ENCODE measurements at places on chromosomes 5 and 9.

GRCh38 chr5:116428413-116428812 is 146.2 kb downstream of the SEMA6A start:
- DNase-seq: no peak

GRCh38 chr5:179281694-179282093 is 63.6 kb downstream of the ADAMTS2 start:
- no peak for DNase-seq

DNA sequence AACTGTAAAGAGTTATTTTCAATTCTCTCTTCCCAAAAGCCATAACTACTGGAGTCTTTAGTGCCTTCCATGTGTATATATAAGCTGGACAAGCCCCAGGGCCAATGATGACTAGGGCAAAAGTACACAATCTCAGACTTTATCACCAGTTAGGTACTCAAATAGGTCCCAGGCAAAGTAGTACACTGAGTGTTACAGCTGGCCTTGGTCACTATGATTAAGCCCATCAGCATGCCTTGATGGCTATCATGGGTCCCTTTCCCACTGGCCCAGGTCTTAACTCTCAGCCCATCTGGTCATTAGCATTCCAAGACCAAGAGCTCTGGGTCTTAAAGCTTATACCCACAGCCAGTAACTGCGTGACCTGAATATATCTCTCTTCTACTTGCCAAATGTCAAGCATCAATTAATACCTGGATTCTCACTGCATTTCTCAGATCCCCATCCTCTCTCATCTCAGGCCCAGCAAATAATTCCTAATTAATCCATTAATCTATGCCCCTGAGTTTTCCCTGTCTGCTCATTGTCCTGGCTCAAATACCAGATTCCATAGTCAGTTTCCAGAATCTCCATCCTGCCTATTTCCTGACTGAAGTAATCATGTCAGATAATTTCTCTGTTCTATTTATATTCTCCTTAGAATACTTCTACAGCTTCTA is 62.3 kb downstream of the NR6A1 start:
- no peak for DNase-seq

GRCh38 chr5:66515209-66515608 is 81.0 kb upstream of the MAST4 start:
- no peak for DNase-seq

DNA sequence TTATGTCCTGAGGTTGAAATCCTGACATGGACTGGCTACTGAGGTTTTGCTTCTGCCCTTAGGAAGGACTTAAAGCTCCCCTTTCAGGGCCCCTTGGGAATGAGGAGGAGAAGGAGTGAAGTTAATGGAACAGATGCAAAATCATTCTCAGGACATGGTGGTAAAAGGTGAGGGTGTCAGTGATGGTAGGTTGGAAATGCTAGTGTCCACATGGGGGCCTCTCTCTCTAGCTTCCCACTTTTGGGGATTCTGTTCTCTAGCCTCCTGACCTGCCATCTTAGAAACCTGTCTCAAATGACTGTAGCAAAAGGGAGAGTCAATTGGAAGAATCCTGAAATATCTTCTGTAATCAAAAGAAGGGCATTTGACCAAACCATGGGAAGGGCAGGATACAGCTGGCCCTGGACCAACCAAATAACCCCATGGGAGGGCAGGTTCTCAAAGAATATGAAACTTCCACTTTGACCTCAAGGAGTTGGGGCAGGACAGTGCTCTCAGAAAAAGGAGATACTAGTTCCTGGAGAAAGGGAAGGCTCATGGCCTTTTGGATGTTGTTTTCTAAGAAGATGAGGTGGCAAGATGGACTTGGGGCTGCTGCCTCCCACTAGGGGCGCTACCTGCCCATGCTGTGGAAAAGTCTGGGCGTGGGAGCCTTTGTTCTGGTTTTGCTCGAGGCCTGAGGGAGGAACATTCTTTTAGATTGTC is 21.2 kb upstream of the MLANA start:
- DNase-seq: no peak

GRCh38 chr9:134272302-134273023 is 53.8 kb upstream of the RXRA start:
- no peak for DNase-seq

DNA sequence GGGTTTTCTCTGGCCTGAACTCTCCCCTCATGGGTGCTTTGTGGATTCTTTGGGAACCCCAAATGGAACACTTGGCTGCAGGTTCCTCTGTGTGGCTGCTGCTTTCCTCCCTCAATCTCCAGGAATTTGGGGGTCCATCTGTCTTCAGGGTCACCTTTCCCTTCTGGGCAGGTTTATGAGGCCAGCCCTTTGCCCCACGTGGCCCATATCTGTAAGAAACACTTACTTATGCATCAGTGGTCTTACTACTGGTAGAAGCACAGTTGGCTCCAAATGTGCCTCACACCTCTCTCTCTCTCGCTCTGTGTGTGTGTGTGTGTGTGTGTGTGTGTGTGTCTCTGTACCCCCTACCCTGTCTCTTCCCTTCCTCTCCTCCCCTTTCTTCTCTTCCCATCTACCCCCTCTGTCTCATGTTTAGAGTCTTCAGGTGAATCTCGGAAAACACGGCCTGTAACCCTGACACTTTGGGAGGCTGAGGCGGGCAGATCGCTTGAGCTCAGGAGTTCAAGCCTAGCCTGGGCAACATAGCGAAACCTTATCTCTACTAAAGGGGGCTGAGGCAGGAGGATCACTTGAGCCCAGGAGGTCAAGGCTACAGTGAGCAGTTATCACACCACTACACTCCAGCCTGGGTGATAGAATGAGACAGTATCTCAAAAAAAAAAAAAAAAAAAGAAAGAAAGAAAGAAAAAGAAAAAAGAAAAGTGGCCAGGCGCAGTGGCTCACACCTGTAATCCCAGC is 26.8 kb downstream of the C5orf15 start:
- no peak for DNase-seq

GRCh38 chr5:106127341-106127781 is 1543.4 kb downstream of the EFNA5 start:
- no peak for DNase-seq

DNA sequence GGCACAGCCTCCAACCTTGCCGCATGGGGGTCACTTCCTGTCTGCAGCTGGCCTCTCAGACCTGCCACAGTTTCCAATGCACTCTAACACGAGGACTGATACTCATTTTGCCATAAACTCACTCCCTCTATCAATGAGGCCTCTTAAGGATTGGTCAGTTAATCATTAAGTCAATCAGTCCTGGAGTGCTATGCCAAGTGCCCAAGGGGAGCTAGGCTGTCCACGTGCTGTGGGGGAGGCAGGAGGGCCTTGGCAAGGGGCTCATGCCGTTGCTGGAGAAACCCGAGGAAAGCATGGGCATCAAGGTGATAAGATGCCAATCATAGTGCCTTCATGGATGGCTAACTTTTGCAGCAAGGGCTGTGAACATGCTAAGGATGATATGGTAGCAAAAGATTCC is 1.7 kb upstream of the ALDH1B1 start:
- no peak for DNase-seq

DNA sequence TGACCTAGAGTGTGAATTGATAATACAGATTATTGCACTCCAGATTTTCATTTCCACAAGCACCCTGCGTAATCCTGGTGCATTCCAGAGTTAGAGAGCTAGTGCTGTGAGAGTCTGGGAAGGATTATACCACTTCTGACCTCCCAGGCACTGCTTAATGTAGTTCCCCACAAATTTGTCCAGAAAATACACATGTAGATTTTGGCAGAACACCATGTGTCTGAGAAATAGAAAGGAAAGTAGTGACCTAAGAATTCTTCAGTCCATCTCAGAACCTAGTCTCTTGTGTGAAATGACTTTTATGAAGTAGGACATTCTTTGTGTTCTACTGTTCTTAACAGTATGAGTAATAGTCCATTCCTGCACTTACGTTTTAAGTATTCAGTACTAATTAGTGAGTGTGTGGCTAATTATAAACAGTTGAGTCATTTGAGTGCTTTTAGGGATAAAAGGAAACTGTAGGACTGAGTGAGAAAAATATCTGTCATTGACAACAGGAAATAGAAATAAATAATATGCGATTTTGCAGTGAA is 27.8 kb upstream of the PTPDC1 start:
- no peak for DNase-seq

DNA sequence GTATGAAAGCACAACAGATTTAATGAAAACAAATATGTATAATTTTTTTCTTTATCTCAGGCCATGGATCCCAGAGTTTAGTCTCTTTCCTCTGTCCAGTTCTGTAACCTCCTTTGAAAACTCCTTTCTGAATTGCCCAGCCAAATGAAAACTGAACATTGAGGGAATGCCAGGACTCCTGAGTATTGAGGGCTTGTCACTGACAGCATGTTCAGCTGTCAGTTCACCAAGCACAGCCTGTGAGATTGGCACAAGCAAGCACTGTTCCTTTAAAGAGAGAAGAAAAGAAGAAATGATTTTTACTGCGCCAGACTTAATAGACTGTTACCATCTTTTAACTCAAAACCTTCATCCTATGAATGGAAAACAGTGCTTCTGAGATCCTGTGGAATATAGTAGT is 27.3 kb downstream of the TTC1 start:
- no peak for DNase-seq

DNA sequence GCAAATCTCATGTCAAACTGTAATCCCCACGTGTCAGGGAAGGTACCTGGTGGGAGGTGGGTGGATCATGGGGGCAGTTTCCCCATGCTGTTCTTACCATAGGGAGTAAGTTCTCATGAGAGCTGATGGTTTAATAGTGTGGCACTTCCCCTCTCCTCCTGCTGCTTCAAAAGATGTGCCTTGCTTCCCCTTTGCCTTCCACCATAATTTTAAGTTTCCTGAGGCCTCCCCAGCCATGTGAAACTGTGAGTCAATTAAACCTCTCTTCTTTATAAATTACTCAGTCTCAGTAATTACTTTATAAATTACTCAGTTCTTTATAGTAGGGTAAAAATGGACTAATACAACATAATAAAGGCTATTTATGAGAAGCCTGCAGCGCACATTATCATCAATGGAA is 7.1 kb upstream of the CNTRL start:
- DNase-seq: no peak

- no peak for DNase-seq
Observed at GRCh38 chr9:128902351-128903078, 18.3 kb upstream of the PHYHD1 start.

Measured in suppressor macrophage treated with lipopolysaccharide for 1 hour (primary cell).